Activated CD4-positive, alpha-beta T cell treated with anti-CD3 and anti-CD28 coated beads, Interleukin-2, amount 50 U/mL, for 4 hours (primary cell): ENCODE measurements at places on chromosomes 1 and 21.

GRCh38 chr1:23509896-23510295 is 21.1 kb downstream of the E2F2 start:
- DNase-seq, result no peak

DNA sequence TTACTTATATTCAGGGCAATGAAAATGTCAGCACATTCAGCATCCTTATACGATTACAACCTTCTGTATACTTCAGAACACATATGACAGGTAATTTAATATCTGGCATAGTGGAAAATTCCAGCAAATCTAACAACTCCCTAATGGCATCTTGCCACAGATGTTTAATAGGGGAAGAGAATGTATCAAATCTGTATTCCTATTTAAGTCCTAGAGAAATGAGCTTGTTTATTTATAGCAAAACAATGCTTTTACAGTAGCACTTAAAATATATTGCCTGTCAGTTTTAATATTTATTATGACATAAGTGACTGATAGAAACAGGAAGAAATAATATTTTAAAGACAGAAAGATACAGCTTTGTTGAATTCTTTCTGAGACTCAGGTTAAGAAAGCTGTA is 1101.8 kb upstream of the B3GALT2 start:
- no peak for DNase-seq

DNA sequence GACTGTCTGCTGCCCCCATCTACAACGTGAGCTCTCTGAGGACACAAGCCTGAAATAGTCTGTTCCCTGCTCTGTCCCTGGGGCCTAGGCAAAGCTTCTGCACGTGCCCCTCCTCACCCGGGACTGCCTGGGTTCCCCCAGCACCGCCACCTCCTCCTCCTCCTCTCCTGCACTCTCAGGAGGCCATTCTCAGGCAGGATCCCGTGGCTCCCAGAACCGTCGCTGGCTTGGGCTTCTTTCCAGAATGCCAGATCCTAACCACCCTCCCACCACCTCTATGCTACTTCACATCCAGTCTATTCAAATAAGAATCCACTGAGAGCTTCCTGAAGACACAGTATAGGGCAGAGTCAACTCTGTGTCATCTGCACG is 11.2 kb downstream of the NPHP4 start:
- no peak for DNase-seq

DNA sequence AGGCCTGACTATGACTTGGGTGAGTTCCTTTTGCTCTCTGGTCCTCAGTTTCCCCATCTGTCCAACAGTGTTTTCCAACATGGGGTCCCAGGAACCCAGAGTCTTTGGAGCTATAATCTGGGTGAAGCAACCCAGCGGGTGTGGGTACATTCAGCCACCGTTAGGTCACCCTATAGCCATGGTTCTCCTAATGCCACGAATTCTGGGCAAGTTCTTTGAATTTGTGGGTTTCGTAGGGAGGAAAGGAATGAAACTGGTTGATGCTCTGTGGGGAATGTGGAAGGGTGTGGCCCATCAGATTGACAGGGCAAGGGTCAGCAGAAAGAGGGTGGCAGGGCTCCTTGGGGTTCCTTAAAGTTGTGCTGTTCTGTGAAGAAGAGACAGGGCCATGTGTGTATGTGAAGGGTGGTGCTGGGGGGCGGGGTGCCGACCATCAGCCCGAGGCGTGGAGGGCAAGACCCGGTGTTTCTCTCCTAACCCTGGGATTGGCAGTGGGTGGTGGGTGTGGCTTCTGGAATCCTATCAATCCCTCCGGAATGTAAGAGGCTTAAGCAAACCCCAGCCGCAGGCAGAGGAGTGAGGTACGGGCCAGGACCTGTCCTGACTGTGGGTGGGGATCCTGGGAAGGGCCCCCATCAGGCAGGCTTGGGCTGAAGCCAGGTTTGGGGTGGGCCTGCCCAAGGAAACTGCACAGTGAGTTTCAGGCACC is 35.5 kb upstream of the ZNF362 start:
- DNase-seq, result no peak

- DNase-seq, result no peak
These were observed 141.9 kb downstream of the PEX14 start for GRCh38 chr1:10616696-10617095.

GRCh38 chr1:97864615-97865014 is 56.2 kb downstream of the DPYD start:
- DNase-seq, result no peak

GRCh38 chr1:96466842-96467241 is 254.7 kb upstream of the PTBP2 start:
- no peak for DNase-seq

DNA sequence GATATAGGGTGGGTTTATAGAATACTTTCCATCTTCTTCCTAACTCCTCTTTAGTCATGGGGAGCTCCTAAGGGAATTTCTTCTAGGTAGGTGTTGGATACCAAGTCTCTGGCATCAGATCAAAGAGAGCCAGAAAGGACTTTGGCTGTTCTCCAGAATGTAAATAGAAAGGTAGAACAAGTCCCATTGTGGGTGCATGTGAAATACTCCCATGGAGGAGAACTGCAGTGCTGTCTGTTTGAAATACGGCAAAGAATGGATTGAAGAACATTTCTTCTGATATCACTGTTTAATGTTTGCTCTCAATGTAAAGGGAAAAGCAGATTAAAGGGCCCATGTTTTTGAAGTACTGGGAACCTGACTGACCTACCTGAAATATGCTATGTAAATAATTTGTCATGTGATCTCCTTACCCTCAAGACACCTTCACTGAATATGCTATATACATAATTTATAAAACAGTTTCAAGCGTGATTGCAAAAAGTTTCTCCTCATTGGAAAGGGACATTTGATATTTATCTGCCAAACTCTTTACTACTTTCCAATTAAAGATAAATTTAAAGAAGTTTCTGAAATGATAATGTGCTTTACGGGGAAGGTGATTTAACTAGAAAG is 65.9 kb downstream of the LAMC1 start:
- DNase-seq, result no peak

DNA sequence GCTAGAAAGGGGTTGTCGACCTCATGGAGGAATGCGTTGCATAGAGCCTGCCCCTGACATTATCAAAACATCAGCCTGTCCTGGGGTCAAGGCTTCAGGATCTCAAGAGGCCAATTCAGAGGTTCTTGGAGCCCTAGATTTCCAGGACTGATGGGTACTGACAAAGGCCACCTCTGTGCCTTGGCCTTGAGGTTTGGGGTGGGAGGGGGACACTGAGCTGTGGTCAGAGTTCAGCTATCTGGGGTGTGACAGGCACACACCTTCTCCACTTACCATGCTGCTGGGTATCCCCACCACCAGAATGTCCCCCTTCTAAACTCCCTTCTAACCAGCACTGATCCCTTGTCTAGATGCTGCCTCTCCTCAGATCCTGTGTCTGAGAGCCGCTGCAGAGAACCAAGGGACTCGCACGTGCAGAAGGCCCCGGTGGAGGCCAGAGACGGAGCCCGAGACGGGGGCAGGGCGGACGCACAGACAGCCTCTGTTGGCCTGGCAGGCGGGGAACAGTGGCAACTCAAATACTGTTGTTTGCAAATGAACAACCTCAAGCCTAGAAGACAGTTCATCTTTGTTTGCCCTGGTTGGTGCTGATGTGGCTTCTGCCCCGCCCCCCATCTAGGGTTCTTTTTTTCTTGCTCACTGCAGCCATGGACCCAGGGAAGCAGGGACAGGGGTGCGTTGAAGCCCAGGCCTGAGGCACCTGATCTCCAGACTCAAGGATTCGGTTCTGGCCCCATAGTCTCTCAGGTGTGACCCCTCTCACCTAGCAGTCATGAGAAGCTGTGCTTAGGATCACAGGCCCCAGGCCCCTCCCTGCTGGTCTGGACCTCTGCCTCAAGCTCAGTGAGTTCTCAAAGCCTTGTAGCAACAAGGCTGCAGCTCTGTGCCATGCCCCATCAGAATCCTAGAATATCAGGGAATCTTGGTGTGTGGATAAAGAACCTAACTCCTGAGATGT is 28.1 kb upstream of the CSF1 start:
- no peak for DNase-seq

DNA sequence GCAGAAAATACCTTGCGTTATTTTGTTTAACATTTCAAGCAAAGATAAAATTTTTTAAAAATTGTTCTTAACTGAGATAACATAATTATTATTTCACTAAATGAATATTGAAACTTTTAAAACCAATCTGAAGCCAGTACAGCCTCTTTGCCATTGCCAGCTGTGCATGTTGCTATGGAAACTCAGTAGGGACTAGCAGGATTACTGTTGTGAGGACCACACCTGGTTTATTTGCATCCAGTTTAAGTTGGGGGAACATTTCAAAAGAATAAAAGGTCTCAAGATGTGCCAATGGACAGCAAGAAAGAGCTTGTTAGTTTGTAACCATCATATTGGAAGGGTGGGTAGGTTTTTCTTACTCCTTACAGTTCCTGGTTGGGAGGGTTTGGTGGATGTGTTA is 80.7 kb downstream of the POU2F1 start:
- no peak for DNase-seq

- DNase-seq, result no peak
These were observed 770 bp downstream of the NTNG1 start for GRCh38 chr1:107141491-107142126.

GRCh38 chr1:43432907-43433306 is 20.8 kb downstream of the HYI start:
- no peak for DNase-seq

- no peak for DNase-seq
These were observed 2.7 kb downstream of the RGL1 start for GRCh38 chr1:183807549-183808168.

DNA sequence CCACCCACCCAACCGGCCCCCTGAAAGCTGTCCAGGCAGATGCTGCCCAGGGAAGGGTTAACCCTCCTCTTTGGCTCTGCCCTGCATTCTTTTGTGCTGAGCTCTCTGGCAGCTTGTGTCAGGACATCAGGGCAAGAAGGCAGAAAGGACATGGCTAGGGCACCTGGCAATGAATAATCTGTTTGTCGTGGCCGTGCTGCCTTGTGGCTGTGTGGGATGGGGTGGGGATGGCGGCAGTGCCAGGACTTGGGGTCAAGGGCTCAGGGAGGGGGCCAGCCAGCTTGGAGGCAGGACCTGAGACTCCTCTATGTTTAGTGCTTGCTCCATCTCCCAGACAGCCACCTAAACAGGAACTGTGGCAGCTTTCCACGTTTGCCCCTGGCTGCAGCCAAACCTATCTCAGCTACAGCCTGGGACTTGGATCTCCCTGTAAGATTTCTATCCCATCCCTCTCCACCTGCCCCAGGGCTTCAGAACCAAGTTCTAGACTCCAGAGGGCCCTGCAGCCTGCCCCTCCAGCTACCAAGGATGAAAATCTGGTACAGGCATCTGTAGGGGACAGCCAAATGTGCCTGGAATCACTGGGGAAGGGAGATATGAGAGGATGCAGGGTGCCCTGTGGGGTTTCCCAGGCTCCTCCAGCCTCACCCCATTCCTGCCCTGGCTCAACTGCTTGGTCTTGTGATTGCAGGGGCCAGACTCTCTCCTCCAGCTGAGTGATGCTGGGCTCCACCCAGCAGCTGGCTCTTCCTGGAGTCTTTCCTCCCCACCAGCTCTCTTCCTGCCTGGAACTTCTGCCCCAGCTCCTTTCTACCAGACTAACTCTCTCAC is 9.6 kb upstream of the GPR37L1 start:
- no peak for DNase-seq

- DNase-seq, result no peak
These were observed 43.1 kb upstream of the IGSF21 start for GRCh38 chr1:18064534-18064933.

- no peak for DNase-seq
These were observed 164.6 kb downstream of the NCAM2 start for GRCh38 chr21:21162786-21163185.

GRCh38 chr1:153985941-153986761 is at the start of gene RAB13:
Gene RAB13 (minus strand): TSS chr1:153986339. CDS start chr1:153986236, 103 bp downstream.
- no peak for DNase-seq
